ENCODE measurements at places on chromosomes 6 and 20. TPM values are rescaled to one million over a fixed set of nuclear protein-coding genes. Genes with fewer than 3 reads are reported as not detected.

- no peaks in the 10 kb centered on the region for H3K4me1 ChIP-seq
- no peak overlapping the region for H3K27ac ChIP-seq
- no peaks in the 10 kb centered on the region for H3K27me3 ChIP-seq
- no peaks in the 10 kb centered on the region for H3K36me3 ChIP-seq
- H3K4me3 ChIP-seq = no peak overlapping the region
Observed at GRCh38 chr6:91447530-91448254, 860.8 kb upstream of the MAP3K7 start.

DNA sequence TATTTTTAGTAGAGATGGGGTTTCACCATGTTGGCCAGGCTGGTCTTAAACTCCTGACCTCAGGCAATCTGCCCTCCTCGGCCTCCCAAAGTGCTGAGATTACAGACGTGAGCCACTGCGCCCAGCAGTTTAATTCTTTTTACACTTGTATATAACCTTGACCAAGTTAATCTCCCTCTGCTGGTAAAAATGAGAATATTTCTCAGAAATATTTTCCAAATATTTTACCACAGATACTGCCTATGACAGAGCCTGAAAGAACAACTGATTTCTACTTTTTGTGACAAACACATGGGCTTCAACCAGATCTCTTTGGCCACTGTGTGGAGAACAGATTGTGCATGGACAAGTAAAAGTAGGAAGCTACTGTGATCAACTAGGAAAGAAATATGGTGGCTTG lies 21.2 kb upstream of the NHSL1 start:
- H3K36me3 ChIP-seq = no peaks in the 10 kb centered on the region
- H3K27ac ChIP-seq = no peak overlapping the region
- DNase-seq = no peak
- no peaks in the 10 kb centered on the region for H3K4me1 ChIP-seq

DNA sequence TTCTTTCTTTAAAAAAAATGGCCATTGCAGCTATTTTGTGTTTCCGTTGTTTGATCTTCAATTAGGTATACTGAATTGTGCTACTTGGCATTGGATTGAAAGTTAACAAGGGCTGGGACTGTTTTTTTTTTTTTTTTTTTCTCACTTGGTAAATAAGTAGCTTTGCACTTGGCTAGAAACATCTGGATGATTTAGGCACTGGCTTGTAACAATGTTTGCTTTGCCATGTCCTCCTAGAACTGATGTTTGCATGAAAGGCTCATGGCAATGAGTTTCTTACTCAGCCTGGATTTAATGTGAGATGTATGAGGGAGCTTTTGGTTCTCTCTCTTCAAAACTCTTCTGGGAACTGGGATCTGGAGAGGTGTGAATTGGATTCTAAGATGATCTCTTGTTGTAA lies 414.1 kb downstream of the CDH26 start:
- no peak overlapping the region for H3K4me3 ChIP-seq
- H3K27ac ChIP-seq = no peak overlapping the region
- DNase-seq = no peak
- no peaks in the 10 kb centered on the region for H3K4me1 ChIP-seq

- H3K4me3 ChIP-seq = peak overlapping the region; percentile 18
- no peak for DNase-seq
- no peak overlapping the region for H3K27ac ChIP-seq
- no peaks in the 10 kb centered on the region for H3K36me3 ChIP-seq
- no peaks in the 10 kb centered on the region for H3K4me1 ChIP-seq
- no peaks in the 10 kb centered on the region for H3K27me3 ChIP-seq
Observed at GRCh38 chr6:45533386-45533785, 155.7 kb upstream of the SUPT3H start.

DNA sequence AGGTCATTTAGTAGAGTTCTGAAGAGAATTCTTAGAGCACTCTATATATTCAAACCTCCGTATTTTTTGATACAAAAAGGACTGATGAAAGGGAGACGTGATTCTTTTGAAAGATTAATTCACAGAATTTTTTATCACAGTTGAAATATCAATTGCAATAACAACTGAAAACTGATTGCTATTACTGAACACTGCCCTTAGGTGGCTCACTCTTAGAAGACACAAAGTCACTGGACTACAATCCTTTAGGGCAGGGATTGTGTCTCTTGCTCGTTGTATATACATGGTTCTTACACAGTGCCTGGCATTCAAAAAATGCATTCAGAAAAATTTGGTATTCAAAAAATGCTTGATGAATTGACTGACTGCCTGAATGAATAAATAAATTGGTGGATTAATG lies 17.1 kb upstream of the CALHM6 start:
- no peak overlapping the region for H3K27ac ChIP-seq
- peaks cover 30% of the 10 kb centered on the region for H3K4me1 ChIP-seq
- DNase-seq = no peak
- no peaks in the 10 kb centered on the region for H3K27me3 ChIP-seq
- no peak overlapping the region for H3K4me3 ChIP-seq

GRCh38 chr20:7505835-7506221 lies 434.4 kb downstream of the HAO1 start:
- DNase-seq = no peak
- no peaks in the 10 kb centered on the region for H3K27me3 ChIP-seq
- no peak overlapping the region for H3K27ac ChIP-seq
- no peak overlapping the region for H3K4me3 ChIP-seq
- no peaks in the 10 kb centered on the region for H3K36me3 ChIP-seq

- H3K4me3 ChIP-seq = peak within 1 kb of the TSS; percentile 74
- H3K27ac ChIP-seq = peak within 1 kb of the TSS; percentile 96
- H3K4me1 ChIP-seq = no peaks in the 10 kb centered on the region
Observed at GRCh38 chr6:19836799-19837510, at the start of gene ID4. Gene ID4, plus strand, starts transcription at chr6:19837370. Its CDS starts 385 bp downstream, at chr6:19837755.

DNA sequence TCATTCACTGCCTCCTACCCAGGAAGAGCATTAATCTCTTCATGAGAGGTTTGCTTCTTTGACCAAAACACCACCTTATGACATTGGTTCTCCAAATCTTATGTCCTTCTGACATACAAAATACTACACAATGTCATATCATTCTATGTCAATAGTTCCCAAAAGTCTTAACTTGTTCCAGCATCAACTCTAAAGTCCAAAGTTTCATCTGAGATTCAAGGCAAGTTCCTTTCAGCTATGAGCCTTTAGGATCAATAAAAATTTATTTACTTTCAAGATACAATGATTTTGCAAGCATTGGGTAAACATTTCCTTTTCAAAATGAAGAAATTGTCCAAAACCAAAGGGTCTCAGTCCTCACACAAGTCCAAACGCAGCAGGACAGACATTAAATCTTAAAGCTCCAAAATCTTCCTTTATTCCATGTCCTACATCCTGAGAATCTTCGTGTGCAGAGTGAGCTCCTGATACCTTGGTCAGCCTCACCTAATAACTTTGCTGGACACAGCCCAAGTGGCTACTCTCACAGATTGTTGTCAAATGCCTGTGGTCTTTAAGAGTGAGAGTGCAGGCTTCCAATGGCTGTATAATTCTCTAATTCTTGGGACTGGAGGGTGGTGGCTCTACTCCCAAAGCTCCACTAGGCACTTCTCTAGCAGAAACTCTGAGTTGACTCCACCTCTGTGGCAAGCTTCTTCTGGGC lies 1668.2 kb downstream of the HACE1 start:
- no peaks in the 10 kb centered on the region for H3K27me3 ChIP-seq
- no peaks in the 10 kb centered on the region for H3K36me3 ChIP-seq
- no peak overlapping the region for H3K27ac ChIP-seq
- H3K4me3 ChIP-seq = no peak overlapping the region

DNA sequence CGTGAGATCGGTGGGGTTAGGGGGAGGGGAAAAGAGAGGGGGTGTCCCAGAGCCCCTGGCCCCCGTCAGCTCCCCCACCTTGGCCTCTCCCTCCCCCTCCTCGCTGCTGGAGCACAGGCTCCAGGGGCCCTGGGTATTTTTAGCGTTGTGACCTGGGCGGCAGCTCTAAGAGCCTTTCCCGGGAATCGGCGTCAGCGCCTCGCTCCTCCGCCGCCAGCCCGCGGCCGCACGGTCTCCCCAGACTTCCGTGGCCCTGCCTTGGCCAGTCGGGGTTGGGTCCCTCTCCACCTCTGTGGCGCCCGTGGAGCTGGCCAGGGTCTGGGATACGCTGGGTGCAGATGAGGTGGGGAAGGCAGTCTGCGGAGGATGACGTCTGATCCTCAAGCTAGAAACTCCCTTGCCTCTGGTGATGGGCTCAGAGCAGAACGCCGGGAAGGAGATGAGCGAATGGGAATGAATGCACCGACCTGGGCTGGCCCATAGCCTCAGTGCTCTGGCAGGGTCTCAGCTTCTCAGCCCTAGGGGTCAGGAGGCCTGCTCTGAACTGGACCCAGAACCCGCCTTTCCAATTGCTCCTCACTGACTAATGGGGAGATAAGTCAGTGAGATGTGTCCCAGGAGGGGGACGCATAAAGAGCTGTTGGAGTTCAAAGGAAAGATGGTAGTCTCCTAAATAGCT lies 883 bp upstream of the DBNDD2 start:
- H3K4me3 ChIP-seq = peak overlapping the region; percentile 92
- H3K27ac ChIP-seq = peak overlapping the region; percentile 99
- no peak for DNase-seq
- no peaks in the 10 kb centered on the region for H3K27me3 ChIP-seq

- DNase-seq = no peak
- no peaks in the 10 kb centered on the region for H3K4me1 ChIP-seq
- no peaks in the 10 kb centered on the region for H3K36me3 ChIP-seq
- no peak overlapping the region for H3K27ac ChIP-seq
Observed at GRCh38 chr6:21213492-21213891, 380.1 kb upstream of the SOX4 start.

DNA sequence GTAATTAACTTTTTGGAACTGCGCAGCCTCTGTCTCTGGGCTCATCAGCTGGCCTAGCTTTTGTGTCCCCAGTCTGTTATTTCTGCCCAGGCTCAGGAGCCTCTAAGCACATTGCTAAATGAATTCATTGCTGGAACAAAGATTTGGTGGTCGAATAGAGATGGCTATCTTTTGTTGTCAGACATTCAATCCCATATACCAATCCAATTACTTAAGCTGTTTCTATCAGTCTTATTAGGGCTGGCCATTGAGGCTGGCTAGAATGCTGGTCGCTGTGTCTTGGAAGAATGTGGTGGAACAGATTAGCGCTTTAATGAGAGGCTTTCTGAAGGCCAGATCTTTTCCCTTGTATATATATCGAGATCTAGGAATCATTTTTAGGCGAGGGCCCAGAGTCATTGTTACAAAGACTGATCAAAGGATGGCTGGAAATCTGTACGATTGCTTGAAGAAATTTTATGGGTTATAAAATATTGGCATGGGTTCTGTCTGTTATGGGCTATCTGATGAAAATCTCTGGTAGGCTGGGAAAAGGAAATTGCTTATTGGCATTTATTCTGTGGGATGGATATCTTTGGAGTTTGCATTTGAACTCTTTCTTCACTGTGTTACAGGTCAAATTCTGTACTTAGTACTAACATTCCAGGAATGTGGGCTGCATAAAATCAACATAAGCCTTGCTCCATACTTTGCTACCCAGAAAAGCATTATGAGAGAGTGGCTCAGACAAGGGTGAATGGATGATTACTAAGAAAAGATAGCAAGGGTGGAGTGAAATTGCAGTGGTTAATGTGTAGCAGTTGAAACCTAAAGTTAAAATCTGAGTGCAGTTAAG lies 34.8 kb upstream of the JAG1 start:
- H3K27me3 ChIP-seq = no peaks in the 10 kb centered on the region
- H3K27ac ChIP-seq = no peak overlapping the region
- H3K36me3 ChIP-seq = no peaks in the 10 kb centered on the region
- peaks cover 23% of the 10 kb centered on the region for H3K4me1 ChIP-seq

DNA sequence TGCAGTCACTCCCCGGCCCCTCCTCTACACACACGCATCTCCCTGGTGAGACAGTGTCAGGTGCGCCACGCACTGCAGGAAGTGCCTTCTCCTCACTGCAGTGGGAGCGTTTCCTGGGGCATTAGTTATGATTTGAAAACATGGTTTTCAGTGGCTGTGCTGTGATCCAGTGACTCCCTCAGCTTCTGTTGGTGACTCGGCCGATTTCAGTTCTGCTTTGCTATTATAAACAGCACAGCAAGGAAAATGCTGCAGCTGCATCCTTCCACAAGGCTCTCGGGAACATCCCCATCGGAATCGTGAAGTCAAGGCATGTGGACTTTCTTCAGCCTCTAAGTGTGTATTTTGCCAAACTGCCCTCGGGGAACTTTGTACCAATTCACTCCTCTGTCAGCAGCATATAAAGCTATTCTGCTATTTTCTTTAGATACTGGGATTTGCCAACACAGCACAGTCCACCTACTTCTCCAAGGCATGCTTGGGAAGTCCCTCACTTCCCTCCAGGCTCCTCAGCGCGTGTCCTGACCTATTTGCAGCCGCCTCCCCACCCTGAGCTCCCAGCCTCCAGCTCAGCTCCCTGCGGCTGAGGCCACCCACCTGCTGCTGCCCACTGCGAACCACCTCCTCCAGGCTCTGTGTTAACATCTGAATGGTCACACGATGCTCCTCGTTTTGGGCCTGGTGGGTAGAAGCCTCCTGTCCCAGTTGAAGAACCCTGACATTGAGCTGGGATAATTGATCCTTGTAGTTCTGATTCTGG lies 54.5 kb downstream of the GINS1 start:
- H3K27ac ChIP-seq = no peak overlapping the region
- no peaks in the 10 kb centered on the region for H3K4me1 ChIP-seq
- H3K36me3 ChIP-seq = peaks cover 46% of the 10 kb centered on the region
- no peaks in the 10 kb centered on the region for H3K27me3 ChIP-seq
- no peak overlapping the region for H3K4me3 ChIP-seq
- DNase-seq = no peak

DNA sequence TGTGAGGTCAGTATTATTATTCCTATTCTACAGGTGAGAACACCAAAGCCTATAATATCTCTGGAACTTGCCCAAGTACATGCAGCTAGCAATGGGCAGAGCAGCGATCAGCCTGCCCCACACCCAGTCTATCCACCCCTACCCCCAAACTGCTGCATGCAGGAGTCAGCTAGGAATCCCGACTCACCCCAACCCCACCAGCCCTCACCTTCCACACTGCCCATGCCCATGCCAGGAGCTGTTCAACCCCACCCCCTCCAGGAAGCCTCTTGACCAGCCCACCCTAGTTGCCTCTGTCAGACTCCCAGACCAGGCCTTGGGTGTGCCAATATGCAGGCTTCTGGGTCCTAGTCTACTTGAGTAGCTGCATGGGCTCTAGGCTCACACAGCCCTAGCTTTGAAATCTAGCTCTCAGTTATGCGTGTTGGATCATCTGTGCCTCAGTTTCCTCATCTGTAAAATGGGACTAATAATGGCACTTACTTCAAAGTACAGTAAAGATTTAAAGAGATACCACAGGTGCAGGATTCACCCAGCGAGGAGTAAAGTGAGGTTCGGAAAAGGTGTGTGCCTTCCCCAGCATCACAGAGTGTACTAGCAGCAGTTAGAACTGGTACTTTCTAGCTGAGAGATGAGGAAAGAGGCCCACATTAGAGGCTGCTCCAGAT lies 173.2 kb downstream of the VEGFA start:
- H3K27me3 ChIP-seq = no peaks in the 10 kb centered on the region
- H3K27ac ChIP-seq = no peak overlapping the region
- no peak for DNase-seq
- no peaks in the 10 kb centered on the region for H3K36me3 ChIP-seq
- no peaks in the 10 kb centered on the region for H3K4me1 ChIP-seq

Gene COL9A1
- total RNA-seq = not detected

Gene C20orf144
- not detected for total RNA-seq

Gene JPH2
- 169 TPM for total RNA-seq

Gene PSORS1C1
- 3.7 TPM for total RNA-seq

Gene TMC2
- total RNA-seq = not detected

All from thoracic aorta (tissue), 2 donors.